PC-3 (cell line): ENCODE measurements at places on chromosomes 11 and 22.

DNA sequence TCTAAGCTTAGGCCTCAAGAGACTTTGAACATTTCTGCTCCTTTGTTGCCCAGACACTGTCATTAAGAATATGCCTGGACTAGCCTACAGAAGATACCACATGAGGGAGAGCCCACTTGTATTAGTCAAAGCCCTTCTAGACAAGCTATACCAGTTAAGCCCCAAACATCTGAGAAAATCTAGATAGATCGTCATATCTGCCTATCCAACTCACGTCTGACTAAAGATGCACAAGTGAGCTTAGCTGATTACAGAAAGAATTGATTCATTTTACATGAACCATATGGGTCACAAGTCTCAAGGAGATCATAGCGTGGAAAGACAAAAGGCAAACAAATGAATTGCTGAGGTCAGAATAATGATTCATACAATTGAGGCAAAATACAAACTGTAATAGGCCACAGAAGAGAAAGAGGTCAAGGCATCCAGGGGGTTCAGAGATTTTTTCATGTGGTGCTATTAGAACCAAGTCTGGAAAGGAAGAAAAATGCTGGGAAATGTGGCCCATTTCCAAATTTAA lies 1155.5 kb upstream of the TENM4 start:
- DNase-seq: peak; percentile 16

DNA sequence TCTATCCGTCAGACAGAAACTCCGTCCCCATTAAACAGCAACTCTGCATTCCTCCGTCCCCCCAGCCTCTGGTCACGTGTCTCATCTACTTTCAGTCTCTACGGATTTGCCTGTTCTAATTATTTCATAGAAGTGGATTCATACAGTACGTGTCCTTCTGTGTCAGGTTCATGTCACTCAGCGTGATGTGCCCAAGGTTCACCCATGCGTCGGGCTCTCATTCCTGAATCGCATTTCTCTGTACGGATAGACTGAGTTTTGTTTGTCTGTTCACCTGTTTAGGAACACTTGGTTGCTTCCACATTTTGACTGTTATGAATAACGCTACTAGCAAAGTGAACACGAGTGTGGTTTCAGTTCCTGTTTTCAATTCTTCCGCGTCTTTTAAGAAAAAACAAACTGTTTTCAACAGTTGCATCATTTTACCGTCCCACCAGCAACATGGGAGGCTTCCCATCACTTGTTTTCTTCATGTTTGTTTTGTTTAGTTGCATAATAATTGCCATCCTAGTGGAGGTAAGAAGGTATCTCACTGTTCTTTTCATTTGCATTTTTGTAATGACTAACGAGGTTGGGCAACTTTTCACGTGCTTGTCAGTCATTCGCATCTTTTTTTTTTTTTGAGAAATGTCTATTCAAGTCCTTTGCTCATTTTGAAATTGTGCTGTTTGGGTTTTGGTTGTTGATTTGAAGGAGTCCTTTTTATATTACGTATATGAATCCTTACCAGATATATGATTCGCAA lies 8.9 kb upstream of the NLRP6 start:
- no peak for DNase-seq

DNA sequence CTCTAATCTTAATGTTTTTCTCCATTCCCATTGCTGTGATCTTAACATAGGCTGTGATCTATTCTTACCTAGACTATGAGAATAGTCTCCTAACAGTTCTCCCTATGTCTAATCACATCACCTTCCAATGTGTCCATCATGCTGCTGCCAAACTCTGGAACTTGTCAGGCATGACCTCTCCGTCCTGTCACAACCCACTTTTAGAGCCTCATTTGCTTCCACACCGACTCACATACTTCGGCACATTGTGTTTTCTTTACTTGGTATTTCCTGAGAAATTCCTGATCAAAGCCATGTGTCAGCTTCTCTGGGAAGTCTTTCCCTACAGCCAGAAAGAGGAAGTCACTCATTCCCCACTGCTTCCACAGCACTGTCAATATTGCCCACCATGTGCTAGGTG lies 40.5 kb upstream of the BIRC3 start:
- no peak for DNase-seq

DNA sequence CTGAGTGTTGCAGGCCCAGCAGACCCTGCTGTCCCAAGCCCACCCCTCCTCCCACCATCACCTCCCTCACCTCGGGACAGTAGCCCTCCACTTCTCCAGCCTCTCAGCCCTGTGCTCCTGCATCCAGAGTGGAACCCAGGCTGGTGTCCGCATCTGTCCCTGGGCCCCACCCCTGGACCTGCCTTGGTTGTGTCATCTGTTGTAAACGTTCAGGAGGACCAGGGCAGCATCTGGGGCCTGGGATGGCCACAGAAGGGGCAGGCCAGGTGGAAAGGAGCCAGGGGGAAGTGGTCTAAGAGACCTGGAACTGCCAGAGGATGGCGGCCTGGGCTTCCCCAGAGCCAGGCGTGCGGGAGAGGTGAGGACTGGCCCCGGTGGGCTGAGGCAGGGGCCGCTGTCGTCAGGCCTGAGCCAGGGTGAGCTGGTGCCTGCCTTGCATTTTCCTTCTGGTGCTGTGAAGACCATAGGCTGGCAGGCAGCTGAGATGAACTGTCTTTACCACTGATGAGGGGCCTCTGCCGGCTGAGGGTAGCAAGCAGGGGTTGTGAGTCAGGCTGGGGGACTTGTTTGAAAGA lies 26.1 kb upstream of the MGAT3 start:
- no peak for DNase-seq

- peak; percentile 28 for DNase-seq
Measured at GRCh38 chr11:67289651-67290479, 762 bp downstream of the ANKRD13D start.

DNA sequence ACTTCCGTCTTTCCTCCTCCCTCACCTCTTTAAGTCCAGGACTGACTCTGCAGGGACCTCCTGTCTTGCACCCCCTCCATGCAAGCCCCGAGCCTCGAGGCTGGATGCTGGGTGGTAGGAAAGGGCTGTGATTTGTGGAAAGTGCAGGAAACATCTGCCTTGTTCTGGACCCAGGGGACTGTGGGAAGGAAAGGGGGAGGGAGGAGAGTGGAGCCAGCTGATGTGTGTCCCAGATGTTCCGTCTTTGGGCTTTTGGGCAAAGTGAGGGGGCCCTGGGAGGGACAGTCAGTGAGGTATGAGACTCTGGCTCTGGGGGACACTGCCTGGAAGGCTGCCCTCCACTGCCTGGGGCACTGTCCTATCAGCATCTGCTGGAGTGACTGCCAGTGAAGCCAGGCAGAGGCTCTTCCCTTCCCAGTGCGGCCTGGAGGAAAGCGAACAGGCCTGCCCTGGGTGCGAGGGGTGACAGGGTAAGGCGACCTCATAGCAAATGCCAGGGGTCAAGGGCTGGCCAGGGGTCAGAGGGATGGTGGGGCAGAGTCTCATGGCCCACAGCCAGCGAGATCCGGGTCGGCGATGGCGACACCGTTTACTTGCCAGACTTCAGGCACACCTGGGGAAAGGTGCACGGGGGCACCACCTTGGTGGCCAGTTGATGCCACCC lies 1.7 kb downstream of the MRGPRD start:
- DNase-seq: no peak

DNA sequence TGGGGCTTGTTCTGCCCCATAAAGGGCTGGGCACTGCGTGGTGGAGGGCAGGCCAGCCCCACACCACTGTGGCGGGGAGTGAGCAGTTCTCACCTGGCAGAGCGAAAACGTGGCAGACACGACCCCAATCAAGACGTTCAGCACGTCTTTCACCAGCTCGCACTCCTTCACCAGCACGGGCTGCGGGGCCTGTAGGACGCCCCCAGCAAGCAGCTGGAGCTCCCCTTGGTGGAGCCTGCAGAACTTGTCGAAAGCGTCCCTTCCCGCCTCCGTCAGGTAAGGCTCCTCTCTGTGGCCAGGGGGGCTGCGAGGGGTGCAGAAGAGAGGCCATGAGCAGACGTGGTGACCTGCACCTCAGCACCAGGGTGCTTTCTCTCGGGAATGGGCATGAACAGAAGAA lies 11.6 kb downstream of the TUBGCP6 start:
- no peak for DNase-seq

DNA sequence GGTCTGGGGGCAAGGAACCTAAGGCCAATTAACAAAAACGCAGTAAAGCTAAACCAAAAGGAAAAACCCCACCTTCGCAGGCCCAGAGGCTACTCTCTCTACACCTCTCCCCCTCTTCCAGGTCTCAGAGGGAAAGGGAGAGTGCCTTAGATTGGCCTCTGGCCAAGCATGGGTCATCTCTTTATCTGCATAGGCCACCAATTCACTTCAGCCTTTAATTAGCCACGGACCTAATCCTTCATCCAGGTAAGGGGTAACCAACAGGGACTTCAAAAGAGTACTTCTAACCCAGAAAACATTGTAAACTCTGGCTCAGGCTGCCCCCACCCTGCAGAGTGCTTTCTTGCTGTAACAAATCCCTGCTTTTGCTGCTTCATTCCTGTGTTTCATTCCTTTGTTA lies 9.4 kb downstream of the VSTM5 start:
- DNase-seq: no peak

DNA sequence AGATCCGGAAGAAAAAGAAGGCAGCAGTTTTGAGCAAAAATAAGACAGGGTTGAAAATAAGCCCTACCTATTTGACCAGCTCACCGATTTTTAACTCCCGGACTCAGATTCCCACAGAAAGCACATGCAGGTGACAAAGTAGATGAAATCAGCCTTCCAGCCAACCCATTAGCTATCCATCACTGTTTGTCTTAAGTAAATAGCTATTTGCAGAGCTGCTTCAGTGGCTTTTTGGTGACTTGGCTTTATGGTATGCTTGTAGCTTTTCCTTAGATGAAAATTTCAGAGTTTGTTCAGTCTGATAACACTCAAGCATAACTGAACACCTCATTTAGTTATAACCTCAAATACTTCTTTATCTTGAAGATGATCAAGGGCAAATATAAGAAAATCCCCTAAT lies 192.6 kb downstream of the HIPK3 start:
- DNase-seq: peak; percentile 87

DNA sequence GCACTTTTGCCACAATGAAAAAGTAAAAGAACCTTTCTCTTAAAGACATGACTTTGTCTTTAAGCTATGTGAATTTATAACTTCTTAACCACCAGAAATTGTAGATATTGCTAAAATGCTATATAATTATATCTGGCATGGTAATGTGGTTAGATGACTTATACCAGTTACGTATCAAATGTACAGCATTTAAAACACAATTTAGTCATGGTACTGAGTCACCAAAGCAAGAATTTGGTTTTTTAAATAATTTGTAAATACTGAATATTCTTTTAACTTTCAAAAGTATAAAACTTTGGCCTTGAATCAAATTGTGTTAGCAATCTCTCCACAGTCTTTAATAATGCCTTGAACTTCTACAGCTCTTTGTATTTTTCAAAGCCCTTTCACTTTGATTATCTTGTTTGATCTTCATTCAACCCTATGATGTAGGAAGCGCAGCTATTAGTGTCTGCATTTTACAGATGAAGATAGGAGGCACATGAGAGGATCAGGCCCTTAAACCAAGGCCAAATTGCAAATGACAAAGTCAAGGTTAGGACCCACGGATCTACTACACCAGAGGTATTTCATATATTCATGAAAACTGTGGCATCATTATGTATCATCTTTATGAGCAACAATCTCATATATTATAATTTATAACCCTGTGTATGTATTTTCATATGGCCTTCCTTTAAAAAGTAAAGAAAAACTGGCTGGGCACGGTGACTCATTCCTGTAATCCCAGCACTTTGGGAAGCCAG lies 4.4 kb upstream of the SYTL2 start:
- peak; percentile 89 for DNase-seq

DNA sequence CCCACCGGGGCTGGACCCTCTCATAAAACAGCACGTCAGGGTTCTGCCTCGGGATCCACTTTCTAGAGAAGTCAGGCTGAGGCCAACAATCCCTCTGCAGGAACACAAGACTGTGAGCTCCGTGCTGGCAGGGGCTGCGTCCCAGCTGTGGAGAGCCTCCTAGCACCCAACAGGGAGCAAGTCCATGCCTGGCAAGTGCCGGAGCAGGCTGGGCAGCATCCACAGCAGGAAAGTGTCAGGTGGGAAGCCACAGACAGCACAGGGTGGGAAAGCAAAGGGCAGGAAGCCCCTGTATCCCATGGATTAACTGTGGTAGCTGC lies 682.3 kb downstream of the TBC1D22A start:
- DNase-seq: no peak

GRCh38 chr22:39960791-39961746 lies 872 bp downstream of the TMA7B start:
- DNase-seq: peak; percentile 79

- no peak for DNase-seq
Measured at GRCh38 chr11:57414612-57415212, 12.2 kb downstream of the SLC43A3 start.

- no peak for DNase-seq
Measured at GRCh38 chr11:19225581-19225980, 15.2 kb downstream of the E2F8 start.

DNA sequence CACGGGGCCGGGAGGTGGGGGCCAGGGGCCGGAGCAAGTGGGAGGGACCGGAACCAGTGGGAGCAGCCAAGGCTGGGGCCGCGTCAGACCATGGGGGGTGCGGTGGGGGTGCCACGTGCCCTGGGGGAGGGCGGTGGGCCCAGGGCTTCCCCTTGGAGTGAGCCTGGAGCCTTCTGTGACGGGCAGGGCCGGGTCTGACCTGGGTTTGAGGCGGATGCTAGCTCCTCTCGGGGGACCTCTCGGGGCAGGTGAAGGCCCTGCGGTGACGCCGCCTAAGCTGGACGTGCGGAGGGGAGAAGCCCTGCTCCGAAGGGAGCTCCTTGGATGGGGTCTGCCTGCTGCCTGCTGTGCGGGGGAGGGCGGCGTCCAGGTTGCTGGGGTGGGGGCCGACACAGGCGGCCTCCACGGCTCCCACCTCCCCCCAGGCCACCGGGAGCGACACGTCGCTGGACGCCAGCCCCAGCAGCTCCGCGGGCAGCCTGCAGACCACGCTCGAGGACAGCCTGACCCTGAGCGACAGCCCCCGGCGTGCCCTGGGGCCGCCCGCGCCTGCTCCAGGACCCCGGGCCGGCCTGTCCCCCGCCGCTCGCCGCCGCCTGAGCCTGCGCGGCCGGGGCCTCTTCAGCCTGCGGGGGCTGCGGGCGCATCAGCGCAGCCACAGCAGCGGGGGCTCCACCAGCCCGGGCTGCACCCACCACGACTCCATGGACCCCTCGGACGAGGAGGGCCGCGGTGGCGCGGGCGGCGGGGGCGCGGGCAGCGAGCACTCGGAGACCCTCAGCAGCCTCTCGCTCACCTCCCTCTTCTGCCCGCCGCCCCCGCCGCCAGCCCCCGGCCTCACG lies 115.0 kb downstream of the CACNA1I start:
- no peak for DNase-seq

DNA sequence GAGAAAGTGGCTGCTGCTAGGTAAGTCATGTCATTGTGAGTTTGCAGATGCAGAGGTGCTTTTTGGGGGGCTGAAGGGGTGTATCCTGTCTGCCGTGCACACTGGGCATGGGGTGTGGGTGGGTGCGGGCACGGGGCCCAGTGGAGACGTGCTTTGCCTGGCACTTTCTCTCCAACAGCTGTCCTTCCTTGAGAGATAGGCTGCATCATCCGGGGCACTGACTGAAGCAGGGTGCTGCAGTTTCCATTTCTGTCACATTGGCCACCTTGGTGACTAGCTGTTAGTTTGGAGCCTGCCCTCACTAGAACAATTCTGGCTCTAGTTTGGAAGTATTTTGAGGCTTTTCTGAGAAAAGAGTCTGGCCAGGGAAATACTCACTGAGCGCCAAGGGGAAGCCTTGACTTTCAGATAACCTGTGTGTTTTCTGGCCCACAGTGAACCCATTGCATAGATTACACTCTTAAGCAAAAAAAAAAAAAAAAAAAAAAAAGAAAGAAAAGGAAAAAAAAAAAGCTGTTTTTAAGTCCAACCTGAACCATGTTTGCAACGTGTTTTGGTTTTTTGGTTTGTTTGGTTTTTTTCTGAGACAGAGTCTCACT lies 219.2 kb downstream of the NAV2 start:
- DNase-seq: no peak
